ENCODE measurements at places on chromosomes 2 and 18.

- no peak for DNase-seq
Observed at GRCh38 chr2:196980473-196980872, 54.0 kb upstream of the PGAP1 start.

GRCh38 chr18:44654573-44654972 is 26.1 kb upstream of the SETBP1 start:
- peak; percentile 88 for DNase-seq

DNA sequence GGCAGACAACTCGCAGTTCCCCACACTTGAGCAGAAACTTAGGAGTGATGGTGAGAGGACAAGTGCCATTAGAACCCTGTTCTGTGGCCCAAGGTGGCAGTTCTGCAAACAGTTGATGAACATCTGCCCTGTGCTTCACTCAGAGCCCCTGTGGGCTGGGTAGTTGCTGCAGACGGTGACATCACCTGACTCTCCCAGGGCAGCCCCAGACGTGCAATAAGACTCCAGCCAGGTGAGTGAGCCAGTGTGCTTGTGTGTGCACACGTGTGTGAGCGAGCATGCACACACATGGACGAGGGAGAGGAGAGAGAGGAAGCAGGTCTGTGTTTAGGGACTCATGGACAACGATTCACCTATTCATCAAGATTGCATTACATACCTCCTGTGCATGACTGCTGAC is 136.0 kb upstream of the GLI2 start:
- DNase-seq: no peak

DNA sequence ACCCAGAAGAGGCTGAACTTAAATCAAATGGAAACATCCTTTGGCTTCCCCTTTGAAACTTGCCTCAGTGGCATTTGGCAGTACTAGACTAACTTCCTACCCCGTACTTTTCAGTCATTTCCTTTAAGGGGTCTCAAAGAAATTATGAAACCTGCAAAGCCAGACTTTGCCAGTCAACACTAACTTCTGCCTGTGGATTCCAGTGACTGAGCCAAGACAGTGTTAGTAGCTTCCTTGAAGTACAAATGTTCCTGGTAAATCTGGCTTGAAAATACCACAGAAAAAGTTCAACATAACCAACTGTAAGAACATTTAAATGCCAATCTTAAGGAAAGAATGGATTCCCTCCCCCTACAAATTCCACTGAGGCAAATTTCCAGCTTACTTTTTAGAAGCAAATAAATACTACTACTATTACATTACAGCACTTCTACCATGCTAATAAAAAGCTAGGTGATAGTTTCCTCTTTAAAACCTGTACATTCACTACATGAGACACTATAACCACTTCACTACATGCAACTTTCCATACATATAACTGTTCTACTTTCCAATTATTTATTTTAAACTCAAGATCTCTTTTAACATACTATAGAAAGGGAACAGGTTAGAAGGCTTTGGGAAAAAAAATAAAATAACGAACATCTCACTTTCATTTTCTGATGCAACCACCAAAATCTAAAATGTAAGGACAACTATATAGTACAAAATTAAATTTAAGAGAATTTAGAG is 2.4 kb downstream of the PELI1 start:
- peak; percentile 40 for DNase-seq

GRCh38 chr2:30866974-30867373 is 59.7 kb upstream of the CAPN13 start:
- DNase-seq: no peak

DNA sequence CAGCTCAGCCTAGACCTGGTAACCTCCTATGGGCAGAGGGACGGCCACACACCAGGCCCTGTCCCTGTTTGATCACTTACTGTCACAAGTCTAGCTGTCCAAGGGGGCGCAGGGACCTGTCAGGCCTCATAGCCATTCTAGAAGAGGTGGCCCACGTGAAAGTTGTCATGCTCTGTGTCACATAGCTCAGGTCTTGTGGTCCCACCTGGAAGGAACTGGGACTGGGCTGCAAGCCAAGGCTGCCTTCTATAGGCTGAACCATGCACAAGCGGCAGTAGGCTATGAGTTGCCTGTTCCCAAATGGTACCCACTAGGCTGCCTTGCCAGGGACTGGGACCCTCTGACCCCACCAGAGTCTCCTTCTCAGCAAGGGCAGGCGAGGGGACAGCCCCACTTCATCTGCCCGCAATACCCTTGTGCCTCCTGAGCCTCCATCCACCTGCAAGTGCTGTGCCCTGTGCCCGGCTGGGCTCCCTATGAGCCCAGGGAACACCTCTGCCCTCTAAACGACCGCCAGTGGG is 177.5 kb downstream of the ANAPC1 start:
- no peak for DNase-seq

- no peak for DNase-seq
Observed at GRCh38 chr2:194105358-194105757, 1551.7 kb upstream of the SLC39A10 start.

DNA sequence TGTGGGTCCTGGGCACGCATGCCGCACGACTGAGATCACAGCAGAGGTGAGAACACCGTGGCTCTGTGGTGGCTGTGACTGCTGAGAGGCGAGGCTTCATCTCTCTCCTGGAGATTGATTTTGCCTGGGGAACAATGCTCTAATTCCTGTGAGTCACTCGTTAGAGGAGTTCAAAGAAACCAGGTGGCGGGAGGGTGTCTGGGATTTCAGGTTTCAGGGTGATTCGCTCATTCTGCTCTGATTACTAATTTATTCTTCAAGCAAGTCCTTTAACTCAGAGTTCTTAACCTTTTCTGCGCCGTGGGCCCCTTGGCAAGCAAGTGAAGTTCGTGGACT is 56.3 kb downstream of the GLI2 start:
- DNase-seq: no peak

- DNase-seq: no peak
Observed at GRCh38 chr2:126877861-126878565, 20.7 kb upstream of the TEX51 start.

DNA sequence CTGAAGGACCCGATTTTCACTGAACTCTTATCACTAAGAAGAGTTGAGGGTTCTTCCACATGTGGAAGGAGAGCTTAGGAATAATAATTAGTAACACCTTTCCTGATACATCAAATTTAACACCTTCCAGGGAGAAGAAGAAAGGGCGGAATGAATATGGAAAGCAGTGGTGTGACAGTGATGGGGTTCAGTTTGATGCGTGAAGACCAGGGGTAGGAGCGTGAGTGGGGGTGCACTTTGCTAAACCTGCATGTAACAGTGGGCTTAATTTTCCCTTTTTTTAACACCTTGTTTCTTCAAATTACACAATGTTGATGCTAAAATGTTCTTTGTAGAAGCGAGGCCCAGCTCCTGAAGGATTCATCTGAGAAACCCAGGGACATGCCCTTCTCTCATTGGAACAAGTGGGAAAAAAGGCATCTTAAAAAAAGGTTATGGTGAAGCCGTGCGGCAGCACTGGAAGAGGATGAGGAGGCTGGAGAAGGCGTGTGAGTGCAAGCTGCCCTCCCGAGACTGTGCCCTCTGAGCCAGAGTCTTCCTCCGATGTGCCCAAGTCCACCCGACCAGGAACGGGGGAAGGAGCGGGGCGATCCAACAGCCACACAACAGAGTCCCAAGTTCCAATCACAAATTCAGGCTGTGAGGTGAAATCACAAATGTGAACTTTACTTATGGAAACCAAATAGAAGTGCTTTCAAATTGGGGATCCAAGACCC is 80.8 kb downstream of the MBP start:
- no peak for DNase-seq

DNA sequence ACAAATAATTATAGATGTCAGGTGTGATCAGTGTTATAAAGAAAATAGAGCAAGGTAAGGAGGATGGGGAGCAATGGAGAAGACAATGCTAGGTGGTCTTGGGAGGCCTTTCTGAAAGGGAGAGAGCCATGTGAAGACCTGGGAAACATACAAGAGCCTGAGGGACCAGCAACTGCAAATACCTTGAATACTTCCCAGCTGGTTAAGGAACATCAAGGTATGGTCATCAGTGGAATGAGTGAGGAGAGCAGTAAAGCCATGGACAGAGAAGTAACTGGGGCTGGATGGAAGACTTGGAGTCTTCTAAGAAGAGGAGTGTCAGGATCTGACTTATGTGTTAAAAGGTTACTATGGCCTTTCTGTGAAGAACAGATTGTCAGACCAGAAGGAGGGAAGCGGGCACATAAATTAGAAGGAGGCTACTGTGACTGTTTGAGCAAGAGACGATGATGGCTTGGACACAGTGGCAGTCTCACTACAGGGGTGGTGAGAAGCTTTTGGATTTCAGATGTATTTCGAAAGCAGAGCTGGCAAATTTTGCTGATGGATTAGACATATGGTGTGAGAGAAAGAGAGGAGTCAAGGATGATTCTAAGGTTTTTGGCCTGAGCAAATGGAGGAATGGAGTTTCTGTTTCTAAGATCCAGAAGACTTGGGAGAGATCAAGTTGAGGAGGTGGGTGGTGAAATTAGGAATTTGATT is 22.8 kb upstream of the EXOC6B start:
- DNase-seq: no peak

DNA sequence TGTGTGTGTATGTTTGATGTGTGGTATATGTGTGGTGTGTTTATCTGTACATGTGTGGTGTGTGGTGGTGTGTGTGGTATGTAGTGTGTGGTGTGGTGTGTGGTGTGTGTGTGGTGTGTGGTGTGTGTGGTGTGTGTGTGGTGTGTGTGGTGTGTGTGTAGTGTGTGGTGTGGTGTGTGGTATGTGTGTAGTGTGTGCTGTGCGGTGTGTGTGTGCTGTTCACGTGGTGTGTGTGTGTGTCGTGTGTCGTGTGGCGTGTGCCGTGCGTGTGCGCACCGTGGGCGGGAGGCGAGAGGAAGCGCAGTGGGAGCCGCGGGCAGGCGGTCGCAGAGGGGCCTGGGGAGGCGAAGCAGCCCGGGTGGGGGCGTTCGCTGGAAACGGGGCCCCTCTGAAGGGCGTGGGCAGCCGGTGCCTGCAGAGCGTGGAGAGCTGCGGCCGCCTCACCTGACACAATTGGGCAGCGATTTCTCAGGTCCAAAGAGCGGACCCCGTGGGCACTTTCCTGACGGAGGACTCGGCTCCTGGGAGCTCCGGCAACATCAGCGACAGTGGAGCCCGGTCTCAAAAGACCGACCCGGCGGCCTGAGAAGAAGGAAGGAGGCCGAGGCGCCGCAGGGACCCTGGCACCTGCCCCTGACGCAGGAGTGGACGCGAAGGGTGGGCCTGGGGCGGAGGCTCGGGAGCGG is 741.1 kb upstream of the SALL3 start:
- DNase-seq: no peak

GRCh38 chr2:138026111-138027020 is 62.1 kb downstream of the HNMT start:
- DNase-seq: no peak

DNA sequence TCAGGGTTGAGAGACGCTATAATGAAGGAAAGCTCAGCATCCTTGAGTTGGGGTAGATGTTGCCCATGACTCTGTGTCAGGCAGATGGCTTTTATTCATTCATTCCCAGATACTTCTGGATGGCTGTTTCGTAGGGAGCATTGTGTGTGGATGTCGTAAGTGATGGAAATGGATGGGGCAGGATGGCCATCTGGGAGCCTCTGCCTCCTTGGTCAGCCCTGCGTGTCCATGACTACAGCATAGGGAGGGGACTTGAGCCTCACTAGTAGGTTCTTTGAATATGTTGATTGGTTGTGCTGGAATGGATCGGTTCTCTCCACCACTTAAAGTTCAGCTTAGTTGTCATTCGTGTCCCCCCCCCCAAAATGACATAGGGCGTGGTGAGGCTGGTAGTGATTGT is 44.9 kb downstream of the TGOLN2 start:
- no peak for DNase-seq

DNA sequence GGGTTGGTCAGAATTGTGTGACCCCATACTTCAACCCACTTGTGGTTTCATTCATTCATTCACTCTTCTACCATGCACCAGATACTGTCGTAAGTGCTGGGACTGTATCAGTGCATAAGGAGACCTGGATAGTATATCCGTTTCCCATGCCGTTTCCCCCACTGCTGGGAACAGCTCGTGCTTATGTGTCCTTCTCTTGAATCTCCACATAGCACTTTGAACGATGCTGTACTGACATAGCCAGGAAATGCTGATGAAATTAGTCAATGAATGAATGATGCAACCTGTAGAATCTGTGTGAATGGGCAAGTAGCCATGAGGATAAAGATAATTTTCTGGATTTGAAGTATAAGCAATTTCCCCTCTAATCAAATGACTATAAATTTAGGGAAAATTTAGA is 276.1 kb downstream of the BCL2 start:
- peak; percentile 31 for DNase-seq

GRCh38 chr2:140786585-140786984 is 1344.2 kb downstream of the LRP1B start:
- DNase-seq: no peak

DNA sequence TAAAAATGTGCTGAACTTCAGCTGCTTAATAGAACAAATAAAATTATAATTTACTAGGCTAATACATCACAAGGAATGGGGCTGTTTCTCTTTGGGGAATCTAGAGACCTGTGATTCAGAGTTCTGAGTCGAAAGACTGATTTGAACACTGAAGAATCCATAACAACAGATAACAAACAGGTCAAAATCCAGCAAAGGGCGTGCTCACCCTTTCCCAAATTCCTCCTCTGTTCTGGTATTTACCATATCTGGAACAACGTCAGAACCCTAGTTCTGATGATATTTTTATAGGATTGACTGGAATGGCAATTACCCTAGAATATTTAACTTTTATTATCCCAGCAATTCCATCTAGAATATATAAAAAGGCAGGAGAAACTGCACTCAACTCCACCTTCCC is 66.0 kb upstream of the ITGA6 start:
- DNase-seq: peak; percentile 27

DNA sequence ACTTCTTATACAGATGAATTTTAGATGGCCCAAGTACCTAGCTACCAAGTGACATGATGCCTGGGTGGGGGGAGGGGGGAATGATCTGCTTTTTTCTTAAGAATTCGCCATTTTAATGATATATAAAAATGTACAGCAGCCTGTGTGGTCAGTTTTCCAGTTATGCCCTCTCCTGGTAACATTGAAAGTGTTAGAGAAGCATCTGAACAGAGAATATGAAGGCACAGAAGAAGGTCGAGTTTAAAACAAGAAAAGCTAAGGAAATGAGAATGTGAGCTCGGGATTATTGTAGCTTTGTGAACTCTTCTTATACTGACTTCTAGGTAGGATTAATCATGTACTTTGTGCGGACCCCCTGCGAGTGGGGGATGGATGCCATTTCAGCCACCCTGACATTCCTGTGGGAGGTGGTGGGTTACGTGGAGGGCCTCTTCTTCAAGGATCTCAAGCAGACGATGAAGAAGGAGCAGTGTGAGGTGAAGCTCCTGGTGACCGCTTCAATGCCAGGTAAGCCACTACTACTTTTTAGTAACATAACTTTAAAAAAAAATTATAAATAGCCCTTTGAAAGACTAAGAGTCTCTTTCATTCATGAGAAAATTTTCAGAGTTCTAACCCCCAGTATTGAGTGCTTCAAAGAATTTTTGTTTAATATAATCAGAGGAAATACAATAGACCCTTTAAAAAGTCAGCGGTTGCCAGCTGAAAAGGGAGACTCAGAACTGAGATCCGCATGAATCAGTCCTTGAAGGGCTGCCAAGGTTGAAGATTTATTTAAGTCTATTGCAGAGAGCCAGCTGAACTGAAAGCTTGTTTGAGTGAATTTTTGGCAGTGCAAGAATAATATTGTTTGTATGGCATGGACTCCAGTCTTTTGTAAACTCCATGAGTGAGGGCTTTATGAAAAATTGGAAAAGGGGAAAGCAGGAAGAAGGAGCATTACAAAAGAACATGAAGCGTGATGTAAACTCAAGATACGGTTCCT is 68.6 kb upstream of the RPE start:
- peak; percentile 60 for DNase-seq
